ENCODE measurements at places on chromosomes 13 and 19. TPM values are rescaled to one million over a fixed set of nuclear protein-coding genes. Genes with fewer than 3 reads are reported as not detected.

DNA sequence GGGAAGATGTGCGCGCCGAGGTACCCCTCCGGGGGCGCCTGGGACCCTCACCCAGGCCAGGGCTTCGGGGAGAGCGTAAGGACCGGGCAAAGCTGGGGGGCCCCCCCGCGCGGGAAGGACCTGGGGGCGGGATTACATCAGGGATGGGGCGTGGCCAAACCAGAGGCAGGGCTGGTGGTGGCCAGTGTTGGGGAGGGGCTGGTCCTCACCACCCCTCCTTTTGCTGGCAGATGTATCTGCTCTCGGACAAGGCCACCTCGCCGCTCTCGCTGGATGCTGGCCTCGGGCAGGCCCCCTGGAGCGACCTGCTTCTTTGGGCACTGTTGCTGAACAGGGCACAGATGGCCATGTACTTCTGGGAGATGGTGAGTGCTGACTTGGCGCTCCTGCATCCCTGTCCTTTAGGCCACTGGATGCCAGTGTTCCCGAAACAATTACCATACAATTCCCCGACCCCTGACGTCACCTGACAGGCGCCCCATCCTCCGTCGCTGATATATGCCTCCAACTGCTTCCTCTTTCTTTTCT lies 25.3 kb downstream of the TRPM4 start:
- no peaks in the 10 kb centered on the region for H3K27me3 ChIP-seq
- peaks cover 8% of the 10 kb centered on the region for H3K36me3 ChIP-seq
- no peak overlapping the region for H3K4me3 ChIP-seq
- no peaks in the 10 kb centered on the region for H3K4me1 ChIP-seq
- no peak overlapping the region for H3K27ac ChIP-seq

- H3K27ac ChIP-seq = no peak overlapping the region
- peaks cover 5% of the 10 kb centered on the region for H3K4me1 ChIP-seq
- no peak overlapping the region for H3K4me3 ChIP-seq
- no peaks in the 10 kb centered on the region for H3K27me3 ChIP-seq
These were observed 28.4 kb downstream of the NFIX start for GRCh38 chr19:13023656-13024055.

GRCh38 chr19:30810726-30811125 lies 438.5 kb downstream of the ZNF536 start:
- no peak overlapping the region for H3K27ac ChIP-seq
- no peaks in the 10 kb centered on the region for H3K27me3 ChIP-seq
- no peak overlapping the region for H3K4me3 ChIP-seq
- no peaks in the 10 kb centered on the region for H3K4me1 ChIP-seq

DNA sequence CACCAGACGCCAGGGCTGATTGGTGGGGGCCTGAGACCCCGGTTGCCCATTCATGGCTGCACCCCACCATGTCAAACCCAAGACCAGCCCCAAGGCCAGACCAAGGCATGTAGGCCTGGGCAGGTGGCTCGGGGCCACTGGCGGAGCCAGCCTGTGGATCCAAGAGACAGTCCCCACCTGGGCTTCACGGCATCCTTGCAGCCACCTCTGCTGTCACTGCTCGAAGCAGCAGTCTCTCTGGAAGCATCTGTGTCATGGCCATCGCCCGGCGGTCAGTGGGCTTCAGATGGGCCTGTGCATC lies 3.8 kb upstream of the TEKTIP1 start:
- peaks cover 27% of the 10 kb centered on the region for H3K36me3 ChIP-seq
- DNase-seq = no peak
- no peaks in the 10 kb centered on the region for H3K27me3 ChIP-seq

DNA sequence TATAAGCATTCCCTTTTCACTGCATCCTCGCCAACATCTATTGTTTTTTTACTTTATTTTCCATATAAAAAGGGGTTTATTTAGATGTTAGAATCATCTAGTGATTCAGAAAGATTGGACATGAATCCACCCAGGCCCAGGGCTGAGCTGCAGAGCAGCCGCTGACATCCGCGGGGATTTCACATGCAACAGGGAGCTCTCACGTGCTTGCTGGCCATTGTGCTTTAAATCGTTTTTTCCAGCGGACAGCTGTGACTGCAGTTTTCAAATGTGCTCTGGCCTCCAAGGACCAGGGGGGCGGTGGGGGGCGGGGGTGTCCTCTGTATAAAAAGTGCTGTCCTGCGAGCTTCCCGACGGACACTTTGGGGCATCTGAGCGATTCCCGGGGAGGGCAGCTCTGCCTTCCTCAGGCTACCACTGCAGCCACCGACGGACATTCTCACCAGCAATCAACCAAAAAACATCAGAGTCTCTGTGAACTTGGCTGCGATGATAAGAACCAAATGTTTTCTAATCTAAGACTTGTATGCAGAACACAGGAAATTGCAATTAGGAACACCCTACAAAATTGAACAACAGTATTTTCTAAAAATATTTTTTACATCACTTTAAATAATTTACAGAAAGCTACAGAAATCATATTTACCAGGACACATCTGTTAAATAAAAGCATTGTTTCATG lies 12.6 kb downstream of the RB1 start:
- no peak overlapping the region for H3K4me3 ChIP-seq
- H3K27me3 ChIP-seq = no peaks in the 10 kb centered on the region
- H3K4me1 ChIP-seq = no peaks in the 10 kb centered on the region
- no peak for DNase-seq
- H3K36me3 ChIP-seq = no peaks in the 10 kb centered on the region

- no peaks in the 10 kb centered on the region for H3K36me3 ChIP-seq
- no peak overlapping the region for H3K4me3 ChIP-seq
- no peak overlapping the region for H3K27ac ChIP-seq
These were observed 351.4 kb downstream of the KCNRG start for GRCh38 chr13:50366488-50367174.

DNA sequence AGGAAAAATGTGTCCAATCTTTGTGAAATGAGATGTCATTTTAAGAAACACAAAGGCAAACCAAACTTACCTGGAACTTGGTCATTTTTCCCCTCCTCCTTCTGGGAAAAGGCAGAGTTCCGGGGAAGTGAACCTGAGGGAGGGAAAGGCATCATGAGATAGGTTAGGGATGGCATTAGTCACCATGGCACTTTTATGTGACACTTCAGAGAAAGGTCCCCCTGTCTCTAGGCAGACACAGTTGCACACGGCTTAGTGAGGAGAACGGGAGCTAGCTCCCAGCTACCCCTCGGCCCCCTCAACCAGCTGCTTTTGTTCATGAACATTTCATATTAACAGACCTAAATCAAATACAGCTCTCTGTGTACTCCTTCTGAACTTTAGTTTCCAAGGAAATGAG lies 1.5 kb downstream of the ZNF235 start:
- peaks cover 14% of the 10 kb centered on the region for H3K4me1 ChIP-seq
- H3K36me3 ChIP-seq = 0 out of 2 replicates have a peak, but pooled peaks cover 4% of the 10 kb centered on the region
- no peak overlapping the region for H3K4me3 ChIP-seq
- DNase-seq = no peak
- H3K27ac ChIP-seq = no peak overlapping the region
- H3K27me3 ChIP-seq = no peaks in the 10 kb centered on the region

GRCh38 chr13:59771272-59771671 lies 392.5 kb downstream of the DIAPH3 start:
- no peak overlapping the region for H3K4me3 ChIP-seq
- H3K27me3 ChIP-seq = no peaks in the 10 kb centered on the region
- no peaks in the 10 kb centered on the region for H3K36me3 ChIP-seq
- H3K27ac ChIP-seq = no peak overlapping the region
- H3K4me1 ChIP-seq = no peaks in the 10 kb centered on the region
- DNase-seq = no peak

- no peak for DNase-seq
- no peak overlapping the region for H3K4me3 ChIP-seq
- H3K36me3 ChIP-seq = no peaks in the 10 kb centered on the region
- no peaks in the 10 kb centered on the region for H3K27me3 ChIP-seq
- no peak overlapping the region for H3K27ac ChIP-seq
These were observed 602.9 kb downstream of the OLFM4 start for GRCh38 chr13:53631511-53631910.

NLRP5 gene
- total RNA-seq = 0.30 TPM

ZNF534 gene
- not detected for total RNA-seq

PSPN gene
- 3.4 TPM for total RNA-seq

SKA3 gene
- total RNA-seq = 43.3 TPM

CYP2A13 gene
- total RNA-seq = not detected
